ENCODE measurements at places on chromosomes 2 and 18.
A peak's percentile ranks its signal among the peaks of the same experiment; 100 is the strongest.

GRCh38 chr2:85681372-85681763, 12.8 kb upstream of the GNLY start:
- no peak for DNase-seq

DNA sequence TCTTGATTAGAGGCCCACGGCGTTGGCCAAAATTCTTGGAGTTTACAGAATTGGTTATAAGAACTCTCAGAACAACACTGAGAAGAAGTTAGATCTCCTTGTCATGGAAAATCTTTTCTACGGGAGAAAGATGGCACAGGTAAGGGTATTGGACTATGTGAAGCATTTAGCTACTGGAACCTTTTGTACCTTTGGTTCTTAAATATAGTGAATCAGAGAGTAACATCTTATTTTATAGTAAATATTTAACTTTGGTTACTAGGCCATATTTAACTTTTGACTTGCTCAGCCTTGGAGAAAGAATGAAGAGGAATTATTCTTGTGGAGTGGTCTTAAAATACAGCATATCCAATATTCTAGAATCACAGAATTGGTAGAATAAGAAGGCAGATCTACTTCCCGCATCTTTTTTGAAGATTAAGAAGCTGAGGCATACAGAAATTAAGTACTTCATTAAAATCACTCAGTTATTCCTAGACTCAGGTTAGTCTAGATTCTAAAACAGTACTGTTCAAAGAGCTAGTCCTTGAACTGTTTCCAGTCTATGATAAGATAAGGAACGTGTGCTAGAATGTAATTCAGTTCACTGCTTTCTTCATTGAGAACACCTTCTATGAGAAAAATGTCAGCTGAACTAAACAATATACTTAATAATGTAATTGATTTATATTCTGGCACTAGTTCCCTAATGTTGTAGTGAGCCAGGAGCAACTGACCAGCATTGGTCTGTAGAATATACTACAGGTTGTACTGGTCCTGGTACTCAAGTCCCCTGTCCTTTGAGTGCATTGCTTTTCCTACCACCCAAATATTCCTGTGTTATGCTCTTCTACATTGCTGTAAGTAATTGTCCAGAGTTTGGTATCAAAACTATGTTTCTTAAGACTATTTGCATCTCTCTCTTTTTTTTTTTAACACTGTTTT, 53.7 kb upstream of the PTH2R start:
- DNase-seq: no peak

- DNase-seq: no peak
These were observed 406.8 kb downstream of the NBAS start for GRCh38 chr2:15154297-15154696.

- peak; percentile 70 for DNase-seq
These were observed 150.7 kb upstream of the DLX2 start for GRCh38 chr2:172253190-172254052.

- DNase-seq: no peak
These were observed 1.0 kb upstream of the HS6ST1 start for GRCh38 chr2:128319631-128320191.

DNA sequence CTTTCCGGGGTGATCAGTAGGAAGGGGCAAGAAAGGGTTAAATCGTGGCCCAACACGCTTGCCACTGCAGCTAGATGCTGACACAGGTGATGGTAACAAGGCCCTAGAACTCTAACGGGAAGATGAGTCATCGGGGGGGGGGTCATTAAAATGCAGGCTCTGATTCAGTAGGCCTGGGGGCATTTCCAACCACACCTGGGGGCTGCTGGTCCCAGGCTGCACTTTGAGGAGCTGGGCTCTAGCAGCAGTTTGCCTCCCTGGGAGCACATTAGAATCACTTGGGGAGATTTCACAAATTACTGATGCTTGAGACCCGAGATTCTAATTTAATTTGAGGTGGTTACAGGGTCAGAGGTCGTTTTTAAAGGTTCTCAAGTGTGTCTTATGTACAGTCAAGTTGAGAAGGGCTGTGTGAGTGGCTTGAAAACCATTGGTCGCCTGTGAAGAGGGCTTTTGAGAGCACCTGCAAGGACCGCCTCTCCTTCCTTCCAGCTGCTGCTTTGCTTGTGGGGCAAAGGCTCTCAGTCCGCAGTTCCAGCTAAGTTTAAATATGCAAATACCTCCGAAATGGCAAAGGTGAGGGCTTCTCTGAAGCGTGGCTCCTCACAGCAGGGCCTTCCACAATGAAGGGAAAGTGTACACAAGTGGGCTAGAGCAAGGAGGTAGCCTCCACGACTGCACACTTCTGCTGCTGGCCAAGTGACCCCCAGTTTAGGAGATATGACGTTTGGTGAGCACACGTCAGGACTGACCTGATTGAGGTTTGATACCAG, 128.0 kb upstream of the MSH6 start:
- DNase-seq: no peak

GRCh38 chr2:195488567-195488966, 168.5 kb upstream of the SLC39A10 start:
- DNase-seq: no peak

DNA sequence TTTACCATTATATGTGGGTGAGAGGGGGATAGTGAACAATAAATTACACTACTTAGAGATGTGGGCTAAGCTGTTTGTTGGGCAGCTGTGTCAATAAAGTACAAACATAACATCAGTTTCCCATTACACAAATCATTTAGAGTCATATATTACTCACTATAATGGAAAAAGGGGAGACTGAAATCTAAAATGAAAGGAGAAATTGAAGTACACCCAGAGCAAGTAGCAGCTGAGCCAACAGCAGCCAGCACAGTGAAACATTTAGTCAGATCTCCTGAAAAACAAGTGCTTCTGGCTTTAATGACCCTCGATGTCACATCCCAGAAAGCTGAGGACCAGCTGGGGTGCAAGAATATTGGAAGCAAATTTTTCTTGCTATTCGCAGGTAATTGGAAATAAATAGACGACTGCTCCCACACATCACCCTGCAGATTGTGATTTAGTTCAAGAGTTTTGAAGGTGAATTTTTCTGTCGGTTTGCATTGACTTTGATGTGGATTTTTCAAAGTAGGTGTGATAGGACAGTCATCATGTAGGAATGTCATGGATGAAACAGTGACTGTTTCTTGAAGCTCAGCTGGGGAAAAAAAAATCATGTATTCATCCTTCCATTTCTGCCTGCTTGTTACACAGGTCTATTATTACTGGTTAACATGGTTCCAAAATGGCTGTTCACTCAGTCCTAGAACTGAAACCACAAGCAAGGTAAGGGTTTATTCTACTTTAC, 1607.3 kb upstream of the CELF4 start:
- no peak for DNase-seq

- no peak for DNase-seq
These were observed 619.6 kb downstream of the CPS1 start for GRCh38 chr2:211175956-211176355.

GRCh38 chr2:20880221-20880771, 57.4 kb upstream of the LDAH start:
- DNase-seq: no peak

- DNase-seq: no peak
These were observed 42.1 kb upstream of the FAM124B start for GRCh38 chr2:224444021-224444420.

DNA sequence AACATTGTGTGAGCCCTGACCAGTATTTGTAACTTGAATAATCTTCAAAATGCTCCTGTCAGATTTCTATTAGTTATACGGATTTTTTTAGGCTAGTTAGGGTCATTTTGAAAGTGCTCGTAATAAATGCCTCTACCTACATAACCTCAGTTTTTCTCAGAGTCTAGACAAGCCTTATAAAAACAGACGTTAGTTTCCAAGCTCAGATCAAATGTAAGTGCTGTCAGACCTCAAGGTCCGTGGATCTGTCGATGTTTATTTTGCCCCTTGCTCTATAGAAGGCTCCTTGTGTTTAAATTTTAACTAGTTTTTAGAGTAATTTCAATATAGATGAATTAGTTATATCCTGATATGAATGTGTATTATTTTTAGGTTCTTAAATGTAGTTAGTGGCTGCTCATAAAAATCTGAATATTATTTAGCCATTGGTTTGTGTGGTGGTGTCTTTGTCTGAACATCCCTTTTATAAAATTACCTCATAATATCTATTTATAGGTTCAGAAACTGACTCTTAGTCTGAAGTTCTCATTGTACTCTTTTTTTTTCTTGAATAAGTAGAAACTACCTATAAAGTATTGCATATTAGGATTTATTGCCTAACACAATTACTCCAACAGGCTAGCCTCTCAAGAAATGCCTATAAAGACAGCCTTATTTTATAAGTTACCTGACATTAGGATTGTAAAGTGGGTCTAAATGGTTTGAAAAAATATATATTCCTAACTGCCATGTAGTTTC, 71.1 kb downstream of the MTA3 start:
- no peak for DNase-seq

DNA sequence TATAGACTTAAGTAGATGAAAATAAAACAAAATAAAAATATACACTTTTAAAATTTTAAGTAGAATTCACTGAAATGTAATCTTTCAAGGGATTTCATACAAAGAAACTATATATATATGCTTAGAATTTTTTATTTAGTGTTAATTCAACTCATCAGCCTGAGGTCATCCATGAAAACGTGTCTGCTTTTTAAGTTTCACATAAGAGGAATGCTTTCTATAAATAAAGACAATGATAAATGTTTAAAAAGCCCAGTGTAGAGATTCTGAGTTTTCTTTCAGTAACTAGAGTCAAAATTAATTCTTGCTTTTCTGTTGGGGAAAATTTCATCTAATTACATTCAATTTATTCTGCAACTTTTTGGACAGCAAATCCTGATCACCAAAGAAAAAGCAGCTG, 213.3 kb downstream of the MBD5 start:
- no peak for DNase-seq

DNA sequence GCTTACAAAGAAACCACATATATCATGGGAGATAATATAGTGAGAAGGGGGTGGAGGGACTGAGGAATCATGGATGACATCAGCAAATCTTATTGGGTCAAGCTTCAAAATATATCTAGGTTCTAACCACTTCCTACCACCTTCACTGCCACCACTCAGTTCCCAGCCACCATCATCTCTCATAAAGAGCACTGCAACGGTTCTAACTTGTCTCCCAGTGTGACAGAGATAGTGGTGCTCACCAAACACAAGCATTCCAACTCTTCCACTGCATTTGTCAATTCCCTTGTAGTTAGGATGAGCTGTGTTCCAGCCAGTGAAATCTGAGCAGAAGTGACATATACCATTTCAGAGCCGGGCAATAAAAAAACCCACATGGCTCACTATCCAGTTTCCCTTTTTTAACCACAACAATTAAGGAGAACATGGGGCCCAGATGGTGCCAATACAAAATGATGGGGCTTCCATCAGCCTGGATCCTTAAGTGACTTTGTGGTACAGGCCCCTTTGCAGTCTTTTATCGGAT, 318.1 kb downstream of the NBAS start:
- no peak for DNase-seq

DNA sequence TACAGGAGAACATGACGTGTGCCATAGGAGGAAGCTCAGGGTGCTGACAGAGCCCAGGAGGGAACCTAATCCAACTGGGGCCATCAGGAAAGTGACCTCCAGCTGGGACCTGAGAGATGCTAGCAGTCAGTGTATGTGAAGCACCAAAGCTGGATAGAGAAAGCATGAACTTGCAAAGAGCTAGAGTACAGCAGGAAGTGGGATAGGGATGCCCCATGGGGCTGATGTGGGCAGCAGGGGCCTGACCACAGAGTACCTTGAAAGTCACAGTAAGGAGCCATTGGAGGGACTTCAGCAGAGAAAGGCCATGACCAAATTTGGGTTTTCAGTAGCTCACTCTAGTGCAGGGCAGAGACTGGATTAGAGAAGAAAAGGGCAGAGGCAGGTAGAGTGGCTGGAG, 91.6 kb upstream of the TTC39C start:
- no peak for DNase-seq

DNA sequence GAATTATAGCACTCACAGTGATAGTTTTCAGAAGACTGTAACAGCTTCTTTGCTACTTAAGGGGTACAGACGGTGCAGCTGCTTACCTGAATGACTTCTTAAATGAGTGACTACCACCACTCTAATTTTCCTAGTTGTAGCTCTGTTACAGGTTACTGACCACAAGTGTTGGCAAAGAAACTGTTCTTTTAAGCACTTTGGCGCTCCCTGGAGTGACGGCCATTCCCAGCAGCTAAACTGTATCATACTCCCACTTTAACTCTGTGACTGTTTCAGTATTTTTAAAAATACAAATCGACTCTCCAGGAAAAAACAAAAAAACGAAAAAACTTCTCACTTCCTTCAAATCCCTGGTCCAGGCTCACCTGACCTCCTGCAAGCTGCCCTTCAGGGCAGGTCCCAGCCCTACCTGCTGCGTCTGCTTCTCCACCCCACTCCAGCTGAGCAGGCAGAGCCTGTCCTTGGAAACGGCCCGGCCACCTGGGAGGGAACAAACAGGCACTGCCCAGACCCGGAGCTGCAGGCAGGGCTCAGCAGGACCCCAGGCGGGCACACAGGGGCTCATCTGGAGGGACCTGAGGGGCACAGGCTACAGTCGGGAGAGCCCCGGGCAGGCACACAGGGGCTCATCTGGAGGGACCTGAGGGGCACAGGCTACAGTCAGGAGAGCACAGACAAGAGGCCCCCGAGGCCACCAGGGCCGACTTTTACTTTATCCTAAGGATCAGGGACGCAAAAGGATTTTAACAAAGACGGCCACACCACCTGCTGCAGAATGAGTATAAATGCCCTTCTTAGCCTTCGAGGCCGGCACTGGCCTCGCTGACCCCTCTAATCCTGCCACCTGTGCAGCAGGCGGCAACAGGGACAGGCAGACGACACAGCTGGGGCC, 24.5 kb downstream of the SLC66A2 start:
- DNase-seq: no peak

- no peak for DNase-seq
These were observed 9.2 kb downstream of the RNU4ATAC start for GRCh38 chr2:121539750-121540469.

- DNase-seq: no peak
These were observed 82.1 kb downstream of the ZBTB7C start for GRCh38 chr18:48326901-48327675.

DNA sequence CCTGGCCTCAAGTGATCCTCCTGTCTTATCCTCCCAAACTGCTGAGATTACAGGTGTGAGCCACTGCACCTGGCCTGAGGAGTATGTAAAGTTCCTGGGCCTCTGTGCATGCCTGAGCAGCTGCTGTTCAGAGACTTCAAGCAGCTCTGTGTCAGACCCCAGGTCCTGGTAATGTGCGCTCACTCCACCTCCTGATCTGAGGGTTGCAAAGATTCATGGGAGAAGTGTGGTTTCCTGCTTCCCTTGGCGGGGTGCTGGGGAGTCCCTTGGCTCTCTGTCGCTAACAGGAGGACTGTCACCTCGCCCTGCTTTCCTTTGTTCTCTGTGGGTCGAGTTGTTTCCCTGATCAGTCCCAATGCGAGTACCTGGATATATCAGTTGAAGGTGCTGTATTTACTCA, 8.6 kb upstream of the IL36A start:
- DNase-seq: peak; percentile 11

All from stimulated activated CD8-positive, alpha-beta memory T cell treated with anti-CD3 and anti-CD28 coated beads, Interleukin-4, amount 100 ng/mL, for 4 hours (primary cell).